ENCODE measurements at places on chromosomes 16 and 17.

DNA sequence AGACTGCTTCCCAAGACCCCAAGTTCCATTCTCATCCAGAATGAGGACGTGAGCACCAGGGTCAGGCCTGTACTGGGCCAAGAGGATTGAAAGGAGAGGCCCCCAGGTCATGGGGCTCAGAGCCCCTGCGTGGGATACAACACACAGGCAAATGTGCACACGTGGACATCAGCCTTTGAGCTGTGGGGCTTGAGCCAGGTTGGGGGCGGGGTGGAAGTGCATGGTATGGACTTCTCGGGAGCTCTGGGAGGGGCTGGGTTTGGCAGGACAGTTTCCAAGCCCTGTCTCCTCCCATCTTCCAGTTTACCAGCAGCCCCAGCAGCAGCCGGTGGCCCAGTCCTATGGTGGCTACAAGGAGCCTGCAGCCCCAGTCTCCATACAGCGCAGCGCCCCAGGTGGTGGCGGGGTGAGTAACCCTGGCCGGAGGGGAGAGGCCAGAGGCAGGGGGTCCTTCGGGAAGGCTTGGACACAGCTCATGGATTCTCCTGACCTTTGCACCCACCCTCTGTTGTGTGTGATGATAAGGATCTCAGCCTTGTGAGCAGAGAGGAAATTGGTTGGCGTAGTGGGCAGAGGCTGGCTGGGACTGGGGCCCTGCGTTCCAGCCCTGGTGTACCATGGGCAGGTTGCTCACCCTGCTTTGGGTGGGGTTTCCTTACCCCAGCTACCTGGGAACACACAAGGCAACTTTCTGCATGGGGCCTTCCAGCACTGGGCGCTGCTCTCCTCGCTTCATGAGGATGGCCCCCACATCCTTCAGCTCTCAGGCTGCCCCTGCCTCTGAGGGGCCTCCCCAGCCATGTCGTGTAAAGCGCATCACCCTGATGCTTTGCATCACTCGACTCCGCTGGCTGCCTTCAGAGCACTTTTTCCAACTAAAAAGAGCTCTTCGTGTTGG is 10.4 kb upstream of the LASP1NB start:
- DNase-seq: peak; percentile 55

DNA sequence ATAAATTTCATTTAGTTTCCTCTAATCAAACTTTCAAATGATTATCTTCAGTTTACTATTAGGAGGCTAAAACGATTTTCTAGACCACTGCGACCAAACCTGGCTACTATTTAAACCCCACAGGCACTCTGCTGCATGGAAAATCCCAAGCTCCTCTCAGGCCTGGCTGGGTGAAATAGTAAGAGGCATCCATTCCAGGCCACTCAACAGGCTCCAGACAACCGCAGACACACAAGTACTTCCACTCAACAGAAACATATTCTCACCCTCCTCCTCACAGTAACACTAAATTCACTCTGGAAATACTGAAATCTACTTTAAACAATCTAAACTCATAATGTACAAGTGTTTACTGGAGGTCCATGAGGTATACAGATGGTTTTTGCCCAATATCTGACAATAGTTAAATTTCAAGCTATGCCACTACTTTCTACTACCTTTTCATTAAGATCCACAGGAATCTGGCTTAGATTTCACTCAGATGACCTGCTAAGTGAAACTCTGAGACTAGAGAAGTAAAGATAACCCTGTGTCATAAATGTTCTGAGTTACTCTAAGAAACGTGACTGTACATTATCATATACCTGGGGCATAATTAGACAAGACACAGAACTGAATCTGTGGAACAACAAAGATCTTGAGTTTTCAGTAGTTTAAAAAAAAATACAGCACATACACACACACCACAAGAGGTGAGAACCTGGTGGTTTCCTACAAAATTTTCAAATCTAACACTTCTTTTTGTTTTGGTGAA is 10.4 kb downstream of the VPS53 start:
- no peak for DNase-seq

DNA sequence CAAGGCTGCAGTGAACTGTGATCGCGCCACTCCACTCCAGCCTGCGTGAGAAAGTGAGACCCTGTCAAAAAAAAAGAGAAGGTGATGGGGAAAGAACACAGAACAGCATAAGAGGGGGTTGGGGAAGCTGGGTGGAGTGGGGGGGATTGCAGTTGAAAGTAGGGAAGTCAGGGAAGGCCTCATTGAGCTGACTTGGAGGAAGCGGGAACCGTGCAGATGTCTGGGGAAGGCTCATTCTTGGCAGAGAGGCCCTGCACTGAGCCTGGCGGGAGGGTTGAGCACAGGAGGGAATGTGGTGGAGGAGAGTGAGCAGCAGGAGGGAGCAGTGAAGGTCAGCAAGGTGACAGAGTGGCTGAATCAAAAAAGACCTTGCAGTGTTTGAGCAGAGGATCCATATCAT is 26.9 kb downstream of the IL4R start:
- no peak for DNase-seq

DNA sequence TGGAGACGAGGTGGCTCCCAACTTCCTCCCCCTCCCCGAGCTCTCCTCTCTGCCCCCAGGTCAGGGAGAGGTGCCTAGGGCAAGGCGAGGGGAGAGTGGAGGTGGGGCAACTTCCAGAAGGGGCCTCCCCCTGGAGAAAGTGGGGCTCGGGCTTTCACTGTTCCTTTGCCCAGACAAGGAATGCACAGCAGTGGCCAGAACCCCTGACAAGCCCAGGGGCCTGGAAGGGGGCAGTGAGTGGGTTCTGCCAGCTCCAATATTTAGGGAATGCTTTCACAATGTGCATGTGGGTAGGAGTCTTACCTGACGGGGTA is 11.7 kb upstream of the SP2 start:
- no peak for DNase-seq

- DNase-seq: no peak
Observed at GRCh38 chr16:20760346-20760745, 3.5 kb upstream of the ACSM3 start.

Data from GM23338 (cell line).